ENCODE measurements at places on chromosomes 12 and 14.
A peak's percentile ranks its signal among the peaks of the same experiment; 100 is the strongest.

DNA sequence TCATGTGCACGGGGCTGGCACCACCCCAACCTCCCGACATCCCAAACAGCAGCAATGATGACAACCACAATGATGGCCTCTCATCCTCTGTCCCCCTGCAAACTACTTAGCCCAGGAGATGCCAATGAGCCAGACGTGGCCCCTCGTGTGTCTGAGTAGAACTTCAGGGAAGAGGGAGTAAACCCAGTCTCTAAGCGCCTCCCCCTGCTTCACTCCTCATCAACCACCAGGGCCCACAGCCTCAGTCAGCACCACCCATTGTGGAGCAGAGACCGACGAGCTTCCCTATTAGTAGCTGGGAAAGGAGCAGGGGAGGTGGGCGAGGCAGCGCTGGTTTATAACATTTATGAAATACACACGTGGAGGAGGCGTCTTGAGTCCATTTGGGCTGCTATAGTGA, 182.7 kb upstream of the SFSWAP start:
- no peak for DNase-seq

DNA sequence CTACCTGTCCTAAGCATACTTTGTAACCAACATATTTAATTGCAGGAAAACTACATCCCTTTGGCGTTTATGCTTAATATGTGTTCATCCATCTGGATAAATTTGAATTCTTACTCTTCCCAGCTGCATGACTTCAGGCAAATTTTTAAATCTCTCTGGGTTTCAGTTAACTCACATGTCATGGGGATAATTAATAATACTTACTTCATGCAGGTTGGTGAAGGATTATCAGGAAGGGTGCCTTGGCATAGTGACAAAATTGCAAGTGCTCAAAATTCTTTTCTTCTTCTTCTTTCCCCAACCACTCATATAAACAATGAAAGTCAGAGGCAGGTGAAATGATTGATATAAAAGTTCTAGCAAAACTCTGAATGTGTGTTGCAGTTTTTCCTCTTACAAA, 15.9 kb downstream of the SYT10 start:
- DNase-seq = no peak

DNA sequence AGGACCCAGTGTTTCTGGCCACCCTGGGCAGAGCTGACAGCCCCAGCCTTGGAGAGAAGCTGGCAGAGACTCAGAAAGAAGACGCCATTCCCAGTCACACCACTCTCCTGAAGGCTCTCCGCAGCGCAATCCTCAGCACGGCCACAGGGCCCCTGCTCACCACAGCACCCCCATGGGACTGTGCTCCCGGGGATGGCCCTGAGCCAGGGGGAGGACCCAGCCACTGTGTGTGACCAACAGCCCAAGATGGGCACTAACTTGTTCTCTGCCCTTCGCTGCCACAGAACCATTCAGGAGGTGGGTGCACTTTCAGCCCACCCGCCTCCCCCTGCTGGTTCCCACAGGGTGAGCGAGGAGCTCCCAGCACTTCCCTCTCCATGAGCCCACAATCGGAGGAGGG, 57.1 kb downstream of the CCNK start:
- no peak for DNase-seq

- no peak for DNase-seq
Measured at GRCh38 chr12:5123921-5124320, 80.2 kb downstream of the KCNA5 start.

GRCh38 chr14:104343294-104343625, 204.9 kb downstream of the KIF26A start:
- DNase-seq = no peak

GRCh38 chr14:36221112-36221511, 44.6 kb upstream of the PTCSC3 start:
- DNase-seq = no peak

DNA sequence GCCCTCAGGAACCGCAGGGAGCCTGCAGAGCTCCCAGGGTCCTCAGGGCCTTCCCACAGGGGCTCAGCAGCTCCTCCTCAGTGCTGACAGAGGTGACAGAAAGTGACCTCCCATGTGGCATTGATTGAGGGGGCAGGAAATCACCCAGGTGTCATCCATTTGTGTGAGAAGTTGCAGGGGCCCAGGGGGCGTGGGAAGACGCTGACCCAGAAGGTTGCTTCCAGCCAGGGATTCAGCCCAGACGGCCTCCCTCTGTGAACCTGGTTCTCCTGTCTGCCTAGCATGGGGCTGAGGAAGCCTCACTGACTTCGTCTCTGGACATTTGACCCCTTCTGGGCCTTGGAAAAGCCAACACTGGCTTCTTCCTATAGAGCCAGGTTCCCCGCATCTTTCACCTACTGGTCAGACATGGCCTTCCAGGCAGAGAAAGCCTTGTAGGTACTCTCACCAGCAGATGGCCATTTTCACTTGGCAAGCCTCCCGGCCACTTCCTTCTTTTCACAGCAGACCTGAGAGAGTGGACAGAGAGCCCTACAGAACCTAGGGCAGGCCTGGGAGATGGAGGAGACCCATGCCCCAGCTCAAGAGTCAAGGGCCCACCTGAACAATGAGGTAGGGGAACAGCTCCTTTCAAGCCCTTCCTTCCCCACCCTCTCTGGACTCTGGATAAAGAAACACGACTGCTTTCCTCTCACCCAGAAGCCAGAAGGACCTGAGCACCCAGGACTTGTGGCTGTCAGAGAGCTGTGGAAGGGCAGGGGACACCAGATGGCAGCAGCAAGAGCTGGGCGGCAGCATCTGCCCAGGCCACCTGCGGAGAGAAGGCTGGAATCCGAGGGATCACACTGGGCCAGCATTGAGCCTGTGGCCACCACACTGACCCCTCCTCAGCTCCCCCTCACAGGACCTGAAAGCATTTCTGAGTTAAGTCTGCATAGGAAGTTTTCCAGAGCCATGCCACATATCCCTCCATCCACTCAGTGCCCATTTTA, 377.8 kb downstream of the DPF3 start:
- no peak for DNase-seq

DNA sequence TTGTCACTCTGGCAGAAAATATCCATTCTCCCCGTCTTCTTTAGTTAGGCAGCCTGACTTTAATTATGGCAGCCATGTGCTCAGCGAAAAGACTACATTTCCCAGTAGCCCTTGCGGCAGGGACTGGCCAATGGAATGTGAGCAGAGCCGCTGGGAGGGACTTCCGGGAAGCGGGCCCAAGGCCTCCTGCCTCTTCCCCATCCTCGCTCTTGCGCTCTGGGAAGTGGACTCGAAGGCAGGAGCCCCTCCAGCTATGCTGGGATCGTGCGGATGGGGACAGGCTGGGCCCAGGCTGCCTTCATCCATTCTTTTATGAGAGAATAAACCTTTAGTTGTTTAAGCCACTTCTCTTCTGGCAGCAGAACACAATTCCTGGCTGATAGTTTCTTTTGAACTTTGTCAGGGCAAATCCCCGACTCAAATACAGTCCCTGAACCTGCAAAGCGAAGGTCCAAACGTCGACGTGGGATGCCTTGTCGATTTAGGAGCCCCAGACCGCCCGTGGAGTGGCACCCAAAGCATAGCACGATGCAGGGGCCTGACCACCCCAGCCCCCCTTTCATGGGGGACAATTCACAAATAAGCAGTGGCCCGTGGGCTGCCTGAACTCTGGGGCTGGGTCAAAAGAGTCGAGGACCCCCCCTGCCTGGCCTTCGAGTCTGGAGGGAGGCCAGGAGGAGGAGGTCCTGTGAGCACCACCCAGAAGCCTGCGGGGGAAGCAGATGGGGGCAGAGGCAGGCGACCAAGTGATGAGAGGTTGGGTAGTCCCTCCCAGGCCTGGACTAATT, 15.6 kb upstream of the LRTM2 start:
- DNase-seq = peak; percentile 92

DNA sequence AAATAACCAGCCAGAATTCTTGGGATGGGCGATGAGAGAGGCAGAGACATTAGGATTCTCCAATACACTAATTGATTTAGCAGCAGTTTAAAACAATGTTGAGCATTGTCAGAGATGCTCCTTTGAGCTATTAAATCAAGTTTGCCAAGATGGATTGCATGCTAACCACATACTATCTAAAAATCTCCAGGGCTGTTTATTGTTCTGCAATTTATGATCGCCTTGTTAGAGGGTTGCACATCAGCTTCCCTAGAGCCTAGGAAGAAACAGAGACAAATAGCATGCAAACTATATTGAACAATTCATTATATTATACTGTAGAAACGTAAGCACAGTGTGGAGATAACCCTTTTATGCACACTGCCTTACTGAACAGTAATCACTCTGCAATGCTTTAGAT, 599.9 kb downstream of the SOX5 start:
- DNase-seq = no peak

DNA sequence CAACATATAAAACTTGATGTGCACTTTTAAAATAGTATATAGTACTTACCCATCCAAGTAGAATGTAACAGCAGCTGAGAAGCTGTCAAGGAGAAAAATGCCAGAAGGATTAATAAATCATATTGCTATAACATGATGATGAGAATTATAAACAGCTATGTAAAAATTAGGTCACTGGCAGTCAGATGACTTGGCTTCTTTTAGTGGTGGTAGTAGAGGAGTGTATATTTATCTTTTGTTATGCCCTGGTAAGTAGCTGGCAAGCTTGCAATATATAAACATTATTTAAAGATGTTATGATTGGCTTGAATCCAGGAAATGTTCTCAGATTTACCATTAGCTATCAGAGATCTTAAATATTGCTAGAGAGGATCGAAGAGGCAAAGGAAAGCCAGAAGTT, 471.0 kb upstream of the MGAT4C start:
- no peak for DNase-seq

- DNase-seq = no peak
Measured at GRCh38 chr14:24837280-24838046, 203.5 kb upstream of the GZMB start.

- no peak for DNase-seq
Measured at GRCh38 chr14:33307691-33308251, 369.1 kb downstream of the NPAS3 start.

- no peak for DNase-seq
Measured at GRCh38 chr12:25769082-25769945, 189.2 kb upstream of the RASSF8 start.

GRCh38 chr12:105865886-105866285, 272.9 kb downstream of the NUAK1 start:
- no peak for DNase-seq

- DNase-seq = peak; percentile 37
Measured at GRCh38 chr12:24950231-24950834, 1.4 kb upstream of the BCAT1 start.

DNA sequence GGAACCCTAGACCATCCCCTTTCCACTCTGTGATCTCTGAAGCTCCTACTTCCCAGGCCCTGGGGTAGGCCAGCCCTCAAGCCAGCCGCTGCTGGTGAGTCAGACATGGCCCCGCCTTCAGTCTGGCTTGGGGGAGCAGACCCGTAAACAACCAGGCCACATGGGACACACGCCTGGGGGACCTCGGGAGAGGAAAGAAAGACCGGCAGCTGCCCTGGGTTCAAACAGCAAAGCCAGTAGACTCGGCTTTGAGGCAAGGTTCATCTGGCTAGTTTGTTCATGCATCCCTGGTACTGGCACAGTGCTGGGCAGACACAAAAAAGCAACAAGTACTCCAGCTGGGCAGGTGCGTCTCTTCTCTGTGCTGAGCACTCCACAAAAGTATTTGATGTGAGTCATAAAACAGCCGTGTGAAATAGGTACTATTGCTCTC, 101.9 kb downstream of the SETD3 start:
- no peak for DNase-seq

DNA sequence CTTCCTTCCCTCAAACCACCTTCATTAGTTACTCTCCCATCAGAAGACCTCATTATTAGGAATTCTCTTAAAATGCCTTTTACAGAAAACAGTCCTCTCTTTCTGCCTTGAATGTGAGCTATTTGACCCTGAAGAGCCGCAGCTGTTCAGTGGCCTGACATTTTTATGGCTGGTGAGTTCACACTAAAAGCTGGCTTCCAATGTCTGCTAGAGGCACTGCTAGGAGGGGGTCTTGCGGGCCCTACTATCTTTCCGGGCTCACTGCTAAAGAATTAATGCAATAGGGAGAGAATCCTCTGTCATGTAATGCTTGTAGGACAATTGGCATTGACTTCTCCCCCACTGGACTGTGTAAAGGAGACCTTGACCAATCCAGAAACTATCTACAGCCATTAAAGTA, 87.7 kb downstream of the GPR135 start:
- no peak for DNase-seq

GRCh38 chr14:70664698-70665447, 23.2 kb downstream of the TTC9 start:
- DNase-seq = no peak

GRCh38 chr12:108309674-108310312, 29.3 kb downstream of the CMKLR1 start:
- no peak for DNase-seq

GRCh38 chr12:92334552-92334951, 188.9 kb upstream of the BTG1 start:
- DNase-seq = no peak

DNA sequence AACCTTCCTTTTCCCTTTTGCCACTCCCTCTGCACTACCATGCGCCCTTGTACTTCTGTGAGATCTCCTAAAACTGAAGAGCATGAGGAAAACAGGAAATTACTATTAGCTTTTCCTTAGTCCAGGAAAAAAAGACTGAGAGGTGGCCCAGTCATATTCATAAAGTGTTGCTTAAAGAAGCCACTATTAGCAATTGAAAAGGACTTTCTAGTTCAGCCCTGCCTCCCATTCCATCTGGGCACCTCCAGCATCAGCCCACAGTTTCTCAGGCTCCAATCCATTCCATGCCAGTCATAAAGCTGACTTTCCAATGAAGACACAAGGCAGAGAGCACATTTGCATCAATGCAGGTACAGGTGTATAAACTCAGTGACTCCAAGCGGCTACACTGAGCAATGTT, 19.9 kb upstream of the AMIGO2 start:
- DNase-seq = no peak

DNA sequence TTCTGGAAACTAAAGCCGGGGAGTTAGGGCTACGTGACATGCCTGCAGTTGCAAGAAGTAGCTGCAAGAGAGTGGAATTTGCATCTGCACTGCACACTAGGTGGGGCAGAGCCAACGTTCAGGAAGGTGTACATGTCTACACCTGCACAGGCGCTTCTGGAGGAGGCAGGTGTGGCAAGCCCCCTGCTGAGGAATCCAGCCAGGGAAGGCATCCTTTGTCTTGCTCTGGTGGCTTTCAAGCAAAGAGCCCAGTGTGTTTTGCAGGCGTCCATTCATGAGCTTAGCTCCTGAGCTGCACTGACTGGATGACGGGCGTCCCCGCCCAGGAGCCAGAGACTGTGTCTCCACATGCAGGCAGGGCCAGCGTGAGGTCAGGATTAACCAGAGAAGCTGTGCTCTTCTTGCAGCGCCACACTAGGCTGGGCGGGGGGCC, 116.3 kb downstream of the ZFP36L1 start:
- no peak for DNase-seq

Data from activated CD4-positive, alpha-beta T cell treated with anti-CD3 and anti-CD28 coated beads, Interleukin-2, Interleukin-6, amounts not matched to agents 100 ng/mL and 50 ng/mL, durations not matched to agents 16 hours and 8 hours (primary cell).